GM12864 (cell line): ENCODE measurements at places on chromosomes 5 and 9.
A peak's percentile ranks its signal among the peaks of the same experiment; 100 is the strongest.

- DNase-seq, result no peak
Measured at GRCh38 chr5:158084292-158084691, 225.3 kb upstream of the CLINT1 start.

DNA sequence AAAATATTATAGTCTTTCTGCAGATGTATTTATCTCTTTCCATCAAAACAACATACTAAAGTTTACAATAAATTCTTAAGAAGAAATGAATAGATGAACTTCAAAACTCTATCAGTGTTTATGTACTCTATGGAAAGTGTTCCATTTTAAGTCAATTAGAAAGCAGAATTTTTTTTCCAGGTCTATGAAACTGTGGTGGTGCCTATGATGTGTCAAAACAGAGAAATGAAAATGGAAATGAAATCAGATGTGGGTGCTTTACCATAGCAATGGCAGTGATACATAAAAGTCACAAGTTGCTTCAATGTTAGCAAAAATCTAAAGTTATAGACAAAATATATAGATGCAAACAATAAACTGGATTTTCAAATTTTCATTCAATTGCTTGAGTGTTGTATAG, 97.3 kb downstream of the PTCH1 start:
- no peak for DNase-seq

DNA sequence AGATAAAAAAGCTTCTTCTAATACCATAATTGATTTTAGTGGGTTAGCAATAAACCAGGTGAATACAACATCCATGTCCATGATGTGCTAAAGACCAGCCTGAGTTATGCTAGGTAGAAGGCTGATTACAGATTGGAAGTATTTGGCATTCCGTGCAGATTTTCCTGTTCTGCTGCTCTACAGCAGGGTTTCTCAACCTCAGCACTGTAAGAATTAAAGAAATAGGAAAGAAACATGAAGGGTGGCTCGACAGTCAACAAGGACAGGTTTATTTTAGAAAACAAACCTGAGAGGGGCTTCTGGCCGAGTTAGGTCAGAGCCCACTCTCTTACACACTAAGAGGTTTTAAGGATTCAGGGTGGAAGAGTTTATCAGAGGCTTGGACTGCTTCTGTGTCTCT, 42.3 kb downstream of the ZFAND5 start:
- no peak for DNase-seq

DNA sequence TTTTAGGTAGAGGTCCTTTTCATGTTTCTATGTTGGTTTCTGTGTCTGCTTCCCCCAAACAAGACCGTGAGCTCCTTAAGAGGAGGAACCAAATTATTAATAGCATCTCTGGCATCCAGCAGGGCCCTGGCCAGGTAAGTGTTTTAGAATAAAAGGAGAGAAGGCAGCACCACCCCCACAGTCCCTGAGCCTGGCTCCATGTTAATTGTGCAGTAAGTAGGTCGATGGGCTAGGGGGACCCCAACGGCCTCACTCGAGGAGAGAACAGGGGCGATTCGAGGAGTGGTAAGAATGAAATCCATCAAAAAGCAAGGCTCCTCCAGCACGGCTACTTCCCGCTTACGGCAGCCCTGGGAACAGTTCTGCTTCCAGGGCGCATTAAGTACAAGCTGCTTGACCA, 67.0 kb downstream of the GABBR2 start:
- no peak for DNase-seq

- DNase-seq, result no peak
Measured at GRCh38 chr9:136838314-136839228, 3.7 kb upstream of the AJM1 start.

GRCh38 chr5:142324136-142324870, 518 bp downstream of the SPRY4 start:
- DNase-seq, result no peak

GRCh38 chr9:119509291-119509905, 140.2 kb upstream of the BRINP1 start:
- DNase-seq, result no peak

DNA sequence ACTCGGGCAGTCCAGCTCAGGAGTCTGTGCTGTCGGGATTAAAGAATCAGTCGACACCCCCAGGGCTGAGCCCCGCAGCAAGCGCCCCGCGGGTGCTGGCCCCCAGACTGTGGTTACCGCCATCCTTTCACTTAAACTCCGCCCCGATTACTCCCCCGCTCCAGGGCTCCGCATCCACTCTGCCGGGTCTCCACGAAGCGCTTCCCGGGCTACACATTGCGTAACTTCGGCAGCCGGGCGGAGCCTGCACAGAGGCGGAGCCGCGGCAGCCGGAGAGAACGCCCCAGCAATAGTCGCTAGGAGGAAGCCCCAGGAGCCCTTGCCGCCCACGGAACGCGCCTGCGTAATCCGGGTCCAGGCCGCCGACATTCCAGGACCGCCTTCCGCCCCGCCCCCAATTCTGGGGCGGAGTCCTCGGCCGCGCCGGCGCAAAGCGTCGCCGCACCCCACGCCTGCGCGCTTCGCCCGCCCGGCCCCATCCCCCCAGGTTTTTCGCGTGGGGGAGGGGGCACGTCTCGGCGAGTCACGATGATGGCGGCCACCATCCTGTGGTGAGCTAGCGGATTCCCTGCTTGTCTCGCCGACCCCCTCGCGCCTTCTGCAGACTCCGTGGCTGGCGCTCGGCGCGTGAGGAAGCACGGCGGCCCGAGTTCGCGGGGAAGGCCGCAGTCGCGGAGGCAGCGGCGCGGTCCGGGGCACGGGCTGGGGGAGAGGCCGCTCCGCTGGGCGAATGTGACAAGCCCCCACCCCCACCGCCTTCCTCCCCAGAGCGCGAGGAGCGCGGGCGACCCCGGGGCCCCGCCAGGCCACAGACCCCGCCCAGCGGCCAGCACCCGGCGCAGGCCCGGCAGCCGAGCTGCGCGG, at the start of gene RAD23B:
TSS of gene RAD23B (plus strand) at position 521 of the 864 bp plus-strand sequence. CDS start 351 bp downstream, outside the sequence.
- DNase-seq, result peak; percentile 89

- no peak for DNase-seq
Measured at GRCh38 chr9:88015606-88016005, 41.3 kb upstream of the CDK20 start.

- DNase-seq, result no peak
Measured at GRCh38 chr9:111928359-111928720, 31.7 kb downstream of the UGCG start.

DNA sequence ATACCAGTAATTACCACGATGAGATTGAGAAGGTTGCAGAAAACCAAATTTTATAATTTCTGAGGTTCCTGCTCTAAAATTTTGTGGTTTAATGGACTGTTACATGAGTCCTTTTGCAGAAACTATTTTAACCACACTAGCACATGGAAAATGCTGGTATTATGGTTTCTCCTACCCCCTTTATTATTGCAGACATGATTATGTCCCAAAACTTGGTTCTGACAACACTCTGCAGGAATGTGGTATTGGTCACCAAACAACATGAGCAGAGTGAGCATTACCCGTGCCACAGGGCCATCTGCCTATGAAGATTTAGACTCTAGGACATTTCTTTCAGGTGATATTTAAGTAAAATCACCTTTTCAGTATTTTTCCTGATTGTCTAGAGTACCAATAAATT, 2.8 kb upstream of the ECM2 start:
- DNase-seq, result no peak

- no peak for DNase-seq
Measured at GRCh38 chr5:82785882-82786509, 291.2 kb downstream of the TMEM167A start.

- DNase-seq, result no peak
Measured at GRCh38 chr5:98840946-98841345, 67.5 kb downstream of the RGMB start.

GRCh38 chr5:55037046-55037771, 13.2 kb downstream of the GZMK start:
- DNase-seq, result no peak
